ENCODE measurements at places on chromosomes 6 and 20.

DNA sequence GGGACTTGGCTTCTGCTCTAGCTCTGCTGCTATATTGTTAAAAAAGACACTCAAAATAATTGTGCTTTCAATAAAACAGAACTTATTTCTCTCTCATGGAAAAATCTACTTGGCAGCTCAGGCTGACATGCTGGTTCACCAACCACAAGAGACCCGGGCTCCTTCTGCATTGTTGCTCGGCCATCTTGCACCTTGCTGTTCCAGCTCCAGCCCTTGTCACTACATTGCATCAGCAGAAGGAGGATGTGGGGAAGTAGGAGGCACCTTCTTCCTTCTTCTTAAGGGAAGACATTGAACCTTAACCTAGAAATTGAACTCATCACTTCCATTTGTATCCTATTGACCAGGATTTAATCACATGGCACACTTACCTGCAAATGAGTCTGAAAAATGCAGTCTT lies 6.6 kb upstream of the C20orf202 start:
- no peak for DNase-seq

GRCh38 chr6:85449818-85450759 lies at the start of gene NT5E:
TSS of gene NT5E (plus strand) at chr6:85450083. CDS start at chr6:85450140, 57 bp downstream.
- DNase-seq, result no peak

DNA sequence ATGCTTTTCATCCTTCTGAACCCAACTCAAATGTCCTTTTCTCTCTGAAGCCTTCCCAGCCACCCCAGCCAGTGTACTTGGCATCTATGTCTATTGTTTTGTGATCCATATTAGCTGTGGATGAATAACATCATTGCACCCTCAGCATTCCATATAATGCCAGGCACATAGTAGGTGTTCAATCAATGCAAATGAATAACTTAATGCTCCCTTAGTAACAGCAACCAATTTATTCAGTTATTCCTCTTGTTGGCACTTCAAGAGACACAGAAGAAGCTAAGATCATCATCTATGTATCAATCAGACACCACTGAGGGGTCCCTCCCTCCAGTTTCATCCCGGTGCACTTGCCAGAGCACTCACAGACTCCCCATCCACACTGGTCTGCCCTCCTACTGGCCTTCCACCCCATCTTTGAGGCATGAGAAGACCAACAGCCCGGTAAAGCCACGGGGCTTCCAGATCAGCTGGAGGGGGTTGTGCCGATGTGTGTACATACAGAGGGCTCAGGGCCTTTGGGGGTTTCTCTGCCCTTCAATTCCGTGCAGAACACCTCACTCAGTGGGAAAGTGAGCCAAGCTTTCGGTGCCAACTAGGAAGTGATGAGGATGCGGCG lies 2.4 kb upstream of the TAF8 start:
- DNase-seq, result no peak

GRCh38 chr6:170230520-170231292 lies 60.2 kb downstream of the DLL1 start:
- DNase-seq, result no peak

- DNase-seq, result no peak
Measured at GRCh38 chr6:165159460-165159859, 149.9 kb downstream of the C6orf118 start.

DNA sequence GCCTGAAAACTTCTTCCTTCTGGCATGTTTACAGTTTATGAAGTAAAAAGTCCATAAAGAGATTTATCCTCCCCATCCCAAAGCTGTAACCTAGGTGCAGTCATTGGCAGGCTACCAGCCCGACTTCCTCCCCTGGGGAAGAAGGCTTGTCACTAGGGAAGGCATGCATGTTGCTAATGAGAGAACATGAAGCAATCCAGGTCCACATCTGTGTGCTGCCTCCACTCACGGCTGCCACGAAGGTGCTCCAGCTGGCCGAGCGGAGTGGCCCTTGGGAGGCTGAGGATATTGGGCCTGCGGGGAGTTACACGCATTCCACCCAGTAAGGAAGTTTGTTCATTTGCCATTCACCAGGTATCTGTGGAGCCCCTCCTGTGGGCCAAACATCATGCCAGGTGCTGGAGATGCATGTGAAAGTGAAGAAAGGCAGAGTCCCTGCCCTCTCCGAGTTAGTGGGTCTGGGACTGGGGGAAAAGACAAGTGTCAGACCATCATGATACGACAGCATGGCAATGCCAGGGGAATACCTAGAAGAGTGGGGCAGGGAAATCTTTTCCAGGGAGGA lies 257.0 kb downstream of the NRN1 start:
- no peak for DNase-seq

All from activated CD4-positive, CD25-positive, alpha-beta regulatory T cell (primary cell).